Naive B cell (primary cell): ENCODE measurements at places on chromosomes 2 and 18. TPM values are rescaled to one million over a fixed set of nuclear protein-coding genes. Genes with fewer than 3 reads are reported as not detected.

GRCh38 chr2:42360493-42360889 is 526 bp downstream of the COX7A2L start:
- DNase-seq = no peak

Gene CNGA3
- polyA plus RNA-seq = not detected

Gene C2orf69
- 10.3 TPM for polyA plus RNA-seq

Gene HRH4
- not detected for polyA plus RNA-seq
